ENCODE measurements at places on chromosomes 7 and 10.

DNA sequence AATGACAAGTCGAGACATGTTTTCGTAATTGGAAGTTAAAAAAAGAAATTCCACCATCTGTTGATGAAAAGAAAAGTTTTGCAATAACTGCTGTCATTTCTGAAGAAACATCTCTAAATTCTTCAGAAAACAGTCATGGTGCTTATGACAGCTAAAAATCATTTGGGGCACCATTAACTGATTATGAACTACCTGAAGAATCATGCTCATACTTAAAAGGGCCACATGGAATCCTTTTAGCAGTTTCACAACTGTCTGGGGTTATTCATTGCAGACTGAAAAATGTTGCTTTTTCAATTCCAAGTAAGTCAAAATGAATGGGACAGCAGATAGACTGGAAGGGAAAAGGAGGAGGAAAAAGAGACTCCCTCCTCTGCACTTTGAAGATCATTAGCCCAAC lies 134.2 kb downstream of the CHN2 start:
- DNase-seq: peak; percentile 52

GRCh38 chr7:41809529-41809939 lies 106.6 kb upstream of the INHBA start:
- DNase-seq: peak; percentile 83

GRCh38 chr7:18637516-18637915 lies 142.0 kb downstream of the HDAC9 start:
- DNase-seq: no peak

- DNase-seq: no peak
These were observed 187.1 kb downstream of the KIF20B start for GRCh38 chr10:89888321-89889070.

GRCh38 chr10:48981310-48981907 lies 41.8 kb upstream of the LRRC18 start:
- DNase-seq: peak; percentile 47

GRCh38 chr7:112981966-112982365 lies 104.7 kb downstream of the GPR85 start:
- no peak for DNase-seq

DNA sequence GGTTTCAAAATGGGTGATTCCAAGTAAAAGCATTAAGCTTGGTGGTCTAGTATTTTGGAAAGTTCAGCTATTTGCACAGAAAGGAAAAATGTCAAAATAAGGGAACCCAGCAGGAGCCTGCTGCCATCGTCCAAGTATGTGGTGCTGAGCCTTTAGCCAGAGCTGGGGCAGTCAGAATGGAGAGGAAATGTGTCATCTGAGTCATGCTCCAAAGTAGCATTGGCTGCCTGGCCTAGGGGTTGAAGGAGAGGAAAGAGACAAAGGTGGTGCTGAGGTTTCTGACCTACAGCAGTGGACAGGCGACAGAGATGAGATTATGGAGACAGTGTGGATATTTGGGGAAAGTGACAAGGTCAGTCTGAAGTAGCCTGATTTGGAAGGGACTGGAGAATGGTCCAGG lies 103.9 kb downstream of the PLCE1 start:
- peak; percentile 13 for DNase-seq

DNA sequence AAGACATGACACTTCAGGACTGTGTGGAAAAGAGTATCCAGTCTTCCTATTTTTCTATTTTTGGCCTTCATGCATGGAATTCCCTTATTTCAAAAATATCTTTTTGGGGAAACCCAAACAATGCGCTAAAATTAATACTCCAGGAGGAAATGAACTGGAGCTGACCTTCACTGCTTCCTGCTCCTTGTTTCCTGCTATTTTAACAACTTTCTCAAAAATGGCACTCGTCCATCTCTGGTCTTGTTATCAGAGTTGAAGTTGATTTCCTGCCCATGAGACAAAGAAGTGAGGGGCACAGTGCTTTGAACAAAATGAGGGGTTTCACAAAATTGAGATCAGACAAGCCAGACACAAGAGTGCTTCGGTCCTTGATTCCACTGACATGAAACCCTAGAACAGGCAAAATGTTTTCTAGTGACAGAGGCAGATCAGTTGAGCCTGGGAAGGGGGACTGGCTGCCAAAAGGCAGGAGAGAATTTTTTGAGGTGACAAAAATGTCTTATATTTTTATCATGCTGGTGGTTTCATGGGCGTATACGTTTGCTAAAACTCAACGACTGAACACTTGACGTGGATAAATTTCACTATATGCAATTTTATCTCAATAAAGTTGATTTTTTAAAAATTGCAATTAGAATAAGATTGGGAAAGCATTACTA lies 193.2 kb downstream of the CREB5 start:
- DNase-seq: no peak

DNA sequence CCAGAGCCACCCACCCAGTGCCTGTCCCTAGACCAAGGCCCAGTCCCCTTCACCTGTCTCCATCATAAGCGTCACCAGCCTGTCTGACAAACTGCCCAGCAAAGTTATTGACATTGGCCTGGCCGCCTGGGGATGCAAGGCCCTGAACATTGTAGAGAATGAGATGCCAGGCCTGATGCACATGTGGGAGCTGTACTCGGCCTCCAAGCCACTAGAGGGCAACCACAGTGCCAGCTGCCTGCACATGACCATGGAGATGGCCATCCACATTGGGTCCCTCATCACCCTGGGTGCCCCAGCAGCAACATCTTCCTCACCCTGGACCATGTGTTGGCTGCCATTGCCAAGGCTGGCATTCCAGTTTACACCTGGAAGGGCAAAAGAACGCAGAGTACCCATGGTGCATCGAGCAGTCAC lies 63.7 kb upstream of the ANTXRL start:
- no peak for DNase-seq

DNA sequence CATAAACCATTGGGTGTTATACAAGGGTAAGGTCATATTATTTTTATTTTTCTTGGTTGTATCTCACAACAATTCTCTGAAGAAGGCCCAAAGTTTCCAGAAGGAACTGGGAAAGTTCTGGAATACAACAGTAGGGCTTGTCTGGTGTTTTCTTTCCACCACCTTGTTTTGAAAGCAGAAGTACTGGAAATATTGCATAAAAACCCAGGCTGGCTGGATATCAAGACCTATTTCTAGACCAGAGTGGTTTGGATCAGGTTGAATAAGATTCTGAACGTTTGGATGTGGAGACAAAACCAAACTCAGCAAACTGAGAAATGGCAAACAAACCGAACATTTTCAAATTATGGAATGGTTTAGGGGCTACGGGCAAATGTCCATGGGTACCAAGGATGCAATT lies 182.6 kb upstream of the FZD8 start:
- DNase-seq: no peak

DNA sequence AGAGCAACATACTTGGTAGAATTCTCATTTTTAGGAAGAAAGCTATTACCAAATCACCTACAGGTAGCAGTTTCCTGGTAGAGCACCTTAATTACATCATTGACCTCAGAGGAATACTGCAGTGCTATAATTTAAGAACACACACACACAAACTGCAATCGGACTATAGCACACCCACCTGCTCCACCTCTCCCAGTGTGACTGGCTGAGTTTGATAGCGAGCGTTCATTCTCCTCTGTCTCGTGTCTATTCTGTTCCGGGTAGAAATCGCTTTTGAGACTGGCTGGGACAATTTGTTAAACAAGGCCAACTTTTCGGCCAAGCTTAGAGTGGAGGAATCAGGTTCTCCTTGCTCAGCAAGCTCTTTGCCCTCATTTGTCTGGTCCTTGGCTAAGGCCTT lies 110.5 kb downstream of the SVIL start:
- no peak for DNase-seq

- DNase-seq: no peak
These were observed 499.1 kb upstream of the PODXL start for GRCh38 chr7:132055336-132056120.
